ENCODE measurements at places on chromosomes 4 and X.

DNA sequence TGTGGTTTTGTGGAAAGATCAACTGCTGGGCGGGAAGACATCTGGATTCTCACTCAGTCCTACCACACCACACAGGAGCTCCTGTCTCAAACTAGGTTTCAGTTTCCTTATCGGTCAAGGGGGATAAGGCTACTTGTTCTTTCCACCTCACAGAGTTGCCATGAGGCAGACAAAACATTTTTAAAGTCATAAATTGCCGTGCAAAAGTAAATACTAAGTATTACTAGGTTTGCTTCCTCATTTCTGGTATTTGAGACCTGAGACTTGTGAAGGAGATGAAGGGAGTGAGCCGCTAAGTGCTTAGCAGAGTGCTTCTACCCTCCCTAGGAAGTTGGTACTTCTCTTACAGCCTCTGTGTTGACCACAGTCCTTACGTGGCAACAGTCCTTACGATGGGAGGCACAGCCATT, 1.5 kb downstream of the LAP3 start:
- no peak for DNase-seq

GRCh38 chr4:88456670-88457306, at the start of gene HERC5:
Gene HERC5 (plus strand): TSS chr4:88457119. CDS start chr4:88457270, 151 bp downstream.
- DNase-seq: peak; percentile 81

GRCh38 chr4:162272215-162272614, 108.4 kb upstream of the FSTL5 start:
- no peak for DNase-seq

- DNase-seq: peak; percentile 27
Observed at GRCh38 chr4:39044956-39045826, 13.0 kb upstream of the TMEM156 start.

DNA sequence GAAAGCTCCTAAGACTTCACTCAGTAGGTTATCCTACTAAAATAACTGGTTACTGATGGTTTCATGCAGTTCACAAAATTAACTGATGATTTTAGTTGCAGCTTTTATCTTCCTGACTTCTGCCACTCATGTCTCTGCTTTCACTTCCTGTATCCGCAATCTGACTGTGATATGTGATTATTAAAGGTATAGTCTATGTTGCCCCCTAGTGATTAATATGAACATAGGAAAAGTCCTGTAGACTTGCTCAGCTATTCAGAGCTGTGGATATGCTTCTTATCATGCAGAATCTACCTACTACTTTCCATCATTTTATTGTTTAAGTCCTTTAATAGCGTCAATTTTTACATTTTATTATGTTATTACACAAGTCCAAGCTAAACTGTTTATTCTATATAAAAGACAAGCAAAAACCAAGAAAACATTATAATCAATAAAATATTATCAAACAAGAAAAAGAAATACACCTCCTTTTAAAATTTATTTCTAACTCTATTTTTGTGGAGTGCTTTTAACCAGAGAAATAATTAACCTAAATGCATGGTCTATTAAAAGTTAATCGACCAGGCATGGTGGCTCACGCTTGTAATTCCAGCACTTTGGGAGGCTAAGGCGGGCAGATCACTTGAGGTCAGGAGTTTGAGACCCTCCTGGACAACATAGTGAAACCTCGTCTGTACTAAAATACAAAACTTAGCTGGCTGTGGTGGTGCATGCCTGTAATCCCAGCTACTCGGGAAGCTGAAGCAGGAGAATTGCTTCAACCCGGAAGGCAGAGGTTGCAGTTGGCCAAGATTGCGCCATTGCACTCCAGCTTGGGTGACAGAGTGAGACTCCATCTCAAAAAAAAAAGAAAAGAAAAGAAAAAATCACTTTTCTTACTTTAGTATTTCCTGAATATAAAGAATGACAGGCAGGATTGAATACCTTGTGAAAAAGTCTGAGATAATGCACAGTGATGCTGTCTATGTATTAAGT, 40.4 kb upstream of the TLR2 start:
- no peak for DNase-seq

GRCh38 chr4:91936311-91936710, 367.5 kb upstream of the GRID2 start:
- DNase-seq: no peak

DNA sequence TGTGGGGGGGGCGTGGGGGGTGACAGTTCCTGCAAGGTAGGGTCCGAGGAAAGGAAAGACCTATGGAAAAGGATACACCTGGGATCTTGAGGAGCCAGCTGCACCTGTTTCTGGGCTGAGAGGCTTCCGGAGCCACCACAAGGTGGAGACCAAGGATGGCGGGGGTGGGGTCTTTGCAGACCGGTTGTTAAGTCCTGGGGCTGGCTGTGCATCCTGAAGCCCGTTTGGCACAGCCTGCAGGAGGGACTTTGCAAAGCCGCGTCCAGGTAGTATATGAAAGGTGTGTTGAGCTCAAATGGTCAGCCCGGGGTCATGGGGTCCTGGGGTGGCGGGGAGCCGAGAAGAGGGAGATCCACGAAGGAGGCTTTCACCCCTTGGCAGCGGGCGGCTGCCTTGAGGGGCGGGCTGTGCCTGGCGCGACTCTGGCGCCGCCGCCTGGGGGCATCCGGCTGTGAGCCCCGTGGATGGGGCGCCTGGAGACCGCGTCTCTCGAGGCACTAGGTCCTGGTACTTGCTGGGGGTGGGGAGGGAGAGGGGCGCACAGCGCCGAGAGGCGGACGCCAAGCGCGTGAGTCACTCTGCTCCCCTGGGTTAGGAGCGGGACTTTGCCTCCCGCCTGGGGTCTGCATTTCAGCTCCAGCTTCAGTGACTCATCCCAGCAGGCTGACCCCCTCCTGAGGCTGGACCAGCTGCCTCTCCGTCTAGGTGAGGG, 58.2 kb upstream of the DYNLT3 start:
- DNase-seq: no peak

DNA sequence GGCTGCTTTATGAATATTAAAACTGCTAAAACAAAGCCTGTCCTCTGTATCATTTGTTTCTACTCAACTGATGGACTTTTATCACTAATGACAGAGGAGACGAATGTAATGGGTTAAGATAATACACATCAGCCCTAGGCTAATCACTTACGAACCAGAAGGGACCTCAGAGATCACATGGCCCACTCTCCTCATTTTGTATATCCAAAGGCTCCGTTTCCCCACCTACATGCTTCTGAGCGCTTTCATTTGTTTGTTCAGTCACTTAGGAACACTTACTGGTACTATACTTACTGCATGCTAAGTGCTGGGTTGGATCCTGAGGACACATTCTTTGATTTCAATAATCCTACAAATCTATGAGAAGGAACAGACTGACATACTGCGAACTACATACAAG, 169.3 kb downstream of the CEP135 start:
- DNase-seq: no peak

DNA sequence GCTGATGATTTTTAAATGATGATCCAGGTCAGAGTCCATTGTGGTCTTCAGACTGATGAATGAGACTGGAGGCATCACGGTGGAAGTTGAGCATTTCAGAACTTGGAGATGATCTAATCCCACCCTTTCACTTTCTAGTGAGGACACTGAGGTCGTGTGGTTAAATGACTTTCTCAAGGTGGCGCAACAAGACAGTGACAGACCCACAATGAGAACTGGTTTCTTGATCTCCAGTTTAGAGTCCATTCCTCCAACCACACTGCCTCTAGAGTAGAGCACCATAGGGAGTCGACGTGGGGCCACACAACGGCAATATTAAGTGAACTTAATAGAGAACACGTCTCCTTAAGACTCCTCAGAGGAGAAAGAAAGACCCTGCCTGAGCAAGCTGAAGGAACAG, 381.0 kb downstream of the UNC5C start:
- DNase-seq: no peak
